NCI-H345 (cell line): ENCODE measurements at places on chromosomes 7 and 10.

DNA sequence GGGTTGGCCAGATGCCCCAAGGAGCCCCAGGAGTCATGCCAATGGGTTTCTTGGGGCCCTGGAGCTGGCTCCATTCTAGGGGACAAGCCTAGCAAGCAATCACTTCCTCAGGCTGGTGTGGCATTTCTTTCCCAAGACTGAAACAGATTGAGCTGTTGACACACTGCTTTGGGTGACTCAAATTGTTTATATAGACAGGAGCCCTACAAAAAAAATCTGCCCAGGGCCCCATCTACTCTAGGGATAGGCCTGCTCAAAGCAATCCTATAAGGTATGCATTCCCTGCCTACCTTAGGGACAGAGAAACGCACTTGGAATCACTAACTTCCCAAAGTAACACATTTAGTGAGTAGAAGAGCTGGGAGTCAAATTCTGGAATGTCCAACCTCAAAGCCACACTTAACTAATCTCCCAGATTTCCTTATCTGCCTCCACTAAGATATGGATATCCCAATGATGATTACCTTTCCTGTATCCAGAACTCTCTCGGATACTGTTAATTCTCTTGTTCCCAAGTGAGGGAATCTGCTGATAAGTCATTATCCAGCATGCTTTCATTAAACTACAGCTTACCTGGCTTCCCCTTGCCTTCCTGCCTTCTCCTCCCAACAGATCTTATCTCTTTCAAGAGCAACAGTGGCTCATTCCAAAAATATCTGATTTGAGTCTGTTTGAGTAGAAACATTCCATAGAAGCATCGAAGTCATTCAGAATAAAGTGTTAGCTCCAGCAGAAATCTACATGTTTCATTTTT is 3.1 kb downstream of the ABLIM1 start:
- no peak for DNase-seq

- no peak for DNase-seq
Measured at GRCh38 chr7:42621543-42622219, 290.2 kb downstream of the C7orf25 start.

GRCh38 chr7:1531263-1531978 is 919 bp downstream of the MAFK start:
- DNase-seq = no peak

DNA sequence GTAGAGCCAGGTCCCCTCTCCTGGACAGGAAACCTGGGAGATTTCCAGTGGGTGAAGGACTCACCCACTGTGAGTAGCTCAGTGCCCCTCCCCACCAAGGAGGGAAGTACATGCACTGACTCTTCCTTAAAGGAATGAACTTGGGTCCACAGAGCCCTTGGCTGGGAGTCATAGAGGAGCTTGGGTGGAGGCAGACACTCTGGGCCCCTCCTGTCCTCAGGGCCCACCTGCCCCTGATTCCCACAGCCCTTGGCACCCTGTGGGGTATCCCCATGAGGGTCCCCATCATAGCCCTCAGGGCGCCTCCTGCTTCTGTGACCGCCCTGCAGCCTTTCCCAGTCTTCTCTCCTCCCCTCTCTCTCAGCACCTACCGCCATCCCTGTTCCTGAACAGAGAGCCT is 3.7 kb downstream of the EN2 start:
- DNase-seq = no peak

GRCh38 chr10:19958787-19959186 is 142.6 kb downstream of the PLXDC2 start:
- no peak for DNase-seq

- no peak for DNase-seq
Measured at GRCh38 chr10:121644501-121644900, 46.3 kb upstream of the FGFR2 start.

DNA sequence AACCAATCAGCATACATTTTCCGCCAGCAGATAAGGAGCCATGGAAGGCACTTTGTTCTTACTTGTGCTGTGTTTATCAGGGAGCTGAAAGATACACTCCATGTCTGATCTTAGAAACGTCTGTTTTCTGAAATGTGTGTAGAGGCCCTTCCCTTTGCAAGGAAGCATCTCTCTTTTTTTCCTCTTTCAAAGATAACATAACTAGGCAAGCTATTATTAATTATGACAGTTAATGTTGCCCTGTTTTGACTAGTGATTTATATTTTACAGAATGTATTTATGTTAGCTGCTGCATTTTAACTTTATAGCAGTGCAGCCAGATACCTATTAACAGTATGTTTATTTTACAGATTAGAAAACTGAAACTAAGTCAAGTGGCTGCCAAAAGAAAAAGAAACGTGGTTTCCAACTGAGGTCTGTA is 683.2 kb upstream of the IGFBP3 start:
- no peak for DNase-seq

GRCh38 chr10:49139846-49140195 is 6.0 kb upstream of the FAM170B start:
- no peak for DNase-seq

DNA sequence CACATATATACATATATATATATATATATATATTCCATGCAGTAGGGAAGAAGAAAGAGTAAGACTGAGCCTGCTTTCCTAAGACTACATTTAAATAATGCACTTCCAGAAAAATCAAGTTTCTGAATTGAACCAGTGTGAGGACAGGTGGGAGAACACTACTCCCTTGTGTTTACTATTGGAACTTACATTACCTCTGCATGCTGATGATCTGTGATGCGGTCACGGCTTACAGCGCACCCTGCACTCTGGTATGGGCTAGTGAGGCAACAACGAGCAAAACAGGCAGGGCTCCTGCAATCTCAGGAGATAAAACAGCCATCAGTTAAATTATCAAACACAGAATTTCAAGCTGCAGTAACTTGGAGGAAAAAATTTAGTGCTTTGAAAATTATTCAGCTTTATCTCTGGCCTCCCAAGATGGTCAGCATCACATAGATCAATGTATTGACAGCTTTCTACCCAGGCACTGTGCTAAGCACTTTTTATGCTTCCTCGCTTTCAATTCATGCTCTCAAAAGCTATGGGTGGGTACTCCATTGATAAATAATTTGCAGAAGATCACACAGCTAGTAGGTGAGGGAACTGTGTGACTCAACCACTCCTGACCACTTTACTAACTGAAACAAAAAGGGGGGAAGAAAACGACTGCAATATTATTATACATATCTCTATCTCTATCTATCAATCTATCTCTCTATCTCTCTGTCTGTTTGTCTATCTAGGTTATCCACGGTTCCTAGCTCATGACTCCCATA is 20.5 kb upstream of the SLC16A12 start:
- DNase-seq = no peak
